GM23338 (cell line): ENCODE measurements at places on chromosomes 2 and 18. TPM values are rescaled to one million over a fixed set of nuclear protein-coding genes. Genes with fewer than 3 reads are reported as not detected.
A peak's percentile ranks its signal among the peaks of the same experiment; 100 is the strongest.

RIF1 gene
- polyA plus RNA-seq: 50.6 and 68.5 TPM in 2 replicates

ZNF385B gene
- 3.1 and 4.6 TPM in 2 replicates for polyA plus RNA-seq

MARCO gene
- not detected in 2 replicates for polyA plus RNA-seq

DNA sequence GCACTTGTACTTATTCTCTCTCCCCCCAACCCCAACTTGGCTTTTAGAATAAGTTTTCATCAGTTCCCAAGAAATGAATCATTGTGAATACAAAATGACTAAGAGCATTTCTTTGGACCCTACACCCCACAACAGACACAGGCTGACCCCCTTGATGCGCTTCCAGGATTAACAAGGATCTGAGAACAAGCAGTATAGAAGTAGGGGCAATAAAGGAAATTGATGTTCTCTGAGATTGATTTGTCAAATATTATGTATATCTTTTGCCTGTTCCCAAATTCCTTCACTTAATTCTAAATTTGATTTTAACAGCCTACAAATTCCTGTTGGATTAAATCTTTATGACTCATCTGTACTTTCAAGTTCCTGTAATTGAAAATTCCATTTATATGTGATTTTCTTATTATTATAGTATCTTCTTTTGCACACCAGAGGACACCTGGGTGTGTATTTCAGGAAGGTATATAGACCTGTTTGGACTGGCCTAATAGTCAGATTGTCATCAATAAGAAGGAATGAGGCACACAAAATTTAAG lies 10.2 kb upstream of the PTPN4 start:
- DNase-seq: no peak
- H3K27me3 ChIP-seq: no peaks in the 10 kb centered on the region
- H3K4me3 ChIP-seq: no peak overlapping the region
- H3K36me3 ChIP-seq: no peaks in the 10 kb centered on the region
- no peak overlapping the region for H3K27ac ChIP-seq

DNA sequence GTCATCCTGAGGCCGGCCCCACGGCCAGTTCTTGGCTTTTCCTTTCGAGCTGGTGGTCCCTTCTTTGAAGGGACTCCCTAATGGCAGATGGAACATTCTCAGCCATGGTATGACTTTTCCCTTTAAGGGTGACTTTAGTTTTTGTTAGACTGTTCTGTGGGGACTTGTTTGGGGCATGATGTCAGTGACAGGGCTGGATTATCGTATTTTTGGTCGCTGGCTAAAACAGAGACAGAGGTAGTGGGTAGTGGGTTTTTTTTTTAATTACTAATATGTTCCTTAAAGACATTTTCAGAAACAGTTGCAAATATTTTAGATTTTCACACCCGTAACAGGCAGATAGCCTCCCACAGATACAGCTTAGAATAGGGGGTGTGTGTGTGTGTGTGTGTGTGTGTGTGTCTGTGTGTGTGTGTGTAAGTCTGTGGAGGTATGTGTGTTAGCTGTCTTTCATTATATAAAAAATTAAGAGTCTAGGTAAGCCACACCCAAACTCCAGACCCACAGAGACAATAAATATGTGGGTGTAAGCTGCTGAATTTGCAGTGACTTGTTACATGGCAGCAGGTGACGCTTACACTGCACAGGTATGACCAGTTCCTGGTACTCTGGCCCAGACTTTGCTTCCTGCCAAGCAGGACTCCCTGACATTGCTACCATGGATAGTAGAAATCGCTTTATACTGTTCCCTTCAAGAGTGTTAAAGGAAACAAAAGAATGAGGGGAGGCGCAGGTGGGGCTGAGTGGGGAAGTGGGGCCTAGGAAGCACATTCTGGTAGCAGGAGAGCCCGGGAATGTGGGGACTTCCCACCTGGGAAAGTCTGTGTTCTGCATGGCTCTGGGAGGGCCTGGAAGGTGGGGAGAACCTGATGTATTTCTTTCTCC lies 20.9 kb downstream of the NCK2 start:
- peaks cover 43% of the 10 kb centered on the region for H3K4me1 ChIP-seq
- no peaks in the 10 kb centered on the region for H3K27me3 ChIP-seq
- no peak overlapping the region for H3K4me3 ChIP-seq
- 0 out of 2 replicates have a peak overlapping the region, but pooled peaks have one; percentile 19 for H3K27ac ChIP-seq
- DNase-seq: no peak

DNA sequence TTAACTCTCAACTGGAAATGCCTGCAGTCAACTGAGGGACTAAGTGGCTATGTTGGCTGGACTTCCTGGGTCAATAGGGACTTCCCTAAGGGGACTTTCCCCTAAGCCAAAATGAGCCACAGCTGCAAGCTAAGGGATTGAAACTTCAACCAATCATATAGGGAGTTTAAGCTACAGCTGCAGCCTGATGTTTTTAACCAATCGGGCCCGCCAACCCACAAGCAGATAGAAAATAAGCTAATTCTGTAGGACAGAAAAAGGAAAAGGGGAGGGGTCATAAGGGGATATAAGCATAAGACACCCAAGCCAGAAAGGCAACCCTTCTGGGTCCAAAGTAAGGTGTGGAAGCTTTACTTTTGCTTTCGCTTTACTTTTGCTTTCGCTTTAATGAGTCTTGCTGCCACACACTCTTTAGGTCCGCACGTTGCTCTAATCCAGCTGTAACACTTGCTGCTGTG lies 927.5 kb downstream of the ERBB4 start:
- no peak overlapping the region for H3K27ac ChIP-seq
- no peaks in the 10 kb centered on the region for H3K27me3 ChIP-seq
- peak; percentile 44 for DNase-seq
- H3K4me1 ChIP-seq: peaks cover 8% of the 10 kb centered on the region
- no peaks in the 10 kb centered on the region for H3K36me3 ChIP-seq

DNA sequence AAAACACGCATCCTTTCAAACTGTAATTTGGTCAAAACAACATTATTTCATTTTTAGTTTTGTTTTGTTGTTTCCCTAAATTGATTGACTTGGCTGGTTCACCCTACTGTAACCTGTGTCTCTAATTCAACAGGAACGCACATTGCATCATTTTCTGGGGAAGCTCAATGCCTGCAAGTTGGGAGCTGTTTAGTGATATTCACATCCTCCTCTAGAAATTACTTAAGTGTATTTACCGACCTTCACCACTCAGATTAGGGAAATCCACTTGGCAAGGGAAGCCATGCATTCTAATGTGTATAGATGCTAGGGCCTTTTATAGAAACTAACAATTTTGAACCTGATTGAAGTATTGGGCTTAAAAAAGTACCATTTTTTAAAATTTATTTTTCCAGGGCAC lies 7.3 kb upstream of the TPO start:
- H3K4me3 ChIP-seq: no peak overlapping the region
- DNase-seq: no peak
- H3K27me3 ChIP-seq: no peaks in the 10 kb centered on the region
- peaks cover 4% of the 10 kb centered on the region; the same call in 1 of the 2 replicates for H3K4me1 ChIP-seq

EIF2AK2 gene
- 23.9 and 33.8 TPM in 2 replicates for polyA plus RNA-seq

DLGAP1 gene
- polyA plus RNA-seq: 13.6 and 17.0 TPM in 2 replicates

DNA sequence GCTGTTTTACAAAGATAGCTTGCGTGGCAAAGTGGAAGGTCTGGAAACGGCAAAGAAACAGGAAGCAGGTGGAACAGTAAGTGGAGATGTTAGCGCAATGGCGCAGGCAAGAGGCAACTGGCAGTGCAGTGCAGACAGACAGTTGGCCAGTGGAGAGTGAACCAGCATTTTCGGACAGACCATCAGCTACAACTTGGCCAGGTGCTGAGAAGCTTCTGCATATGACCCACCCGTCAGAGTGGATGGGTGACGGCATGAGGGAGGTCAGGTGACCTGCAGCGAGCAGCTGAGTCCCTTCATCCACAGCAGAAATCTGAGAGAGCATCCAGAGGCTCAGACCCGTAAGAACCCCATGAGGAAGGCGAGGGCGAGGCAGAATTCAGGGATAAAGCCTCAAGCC lies 33.8 kb downstream of the NPC1 start:
- peaks cover 47% of the 10 kb centered on the region for H3K36me3 ChIP-seq
- DNase-seq: no peak
- H3K27me3 ChIP-seq: no peaks in the 10 kb centered on the region
- H3K27ac ChIP-seq: no peak overlapping the region
- no peak overlapping the region for H3K4me3 ChIP-seq
- H3K4me1 ChIP-seq: no peaks in the 10 kb centered on the region

ITGA4 gene
- polyA plus RNA-seq: 1.1 and 1.2 TPM in 2 replicates

- H3K36me3 ChIP-seq: no peaks in the 10 kb centered on the region
- no peaks in the 10 kb centered on the region for H3K27me3 ChIP-seq
- no peaks in the 10 kb centered on the region for H3K4me1 ChIP-seq
Measured at GRCh38 chr2:173773076-173773475, 192.1 kb downstream of the SP3 start.

MOGAT1 gene
- 0.63 and 0.86 TPM in 2 replicates for polyA plus RNA-seq

MEP1B gene
- polyA plus RNA-seq: not detected in 2 replicates
